ENCODE measurements at places on chromosomes 13 and 19.

DNA sequence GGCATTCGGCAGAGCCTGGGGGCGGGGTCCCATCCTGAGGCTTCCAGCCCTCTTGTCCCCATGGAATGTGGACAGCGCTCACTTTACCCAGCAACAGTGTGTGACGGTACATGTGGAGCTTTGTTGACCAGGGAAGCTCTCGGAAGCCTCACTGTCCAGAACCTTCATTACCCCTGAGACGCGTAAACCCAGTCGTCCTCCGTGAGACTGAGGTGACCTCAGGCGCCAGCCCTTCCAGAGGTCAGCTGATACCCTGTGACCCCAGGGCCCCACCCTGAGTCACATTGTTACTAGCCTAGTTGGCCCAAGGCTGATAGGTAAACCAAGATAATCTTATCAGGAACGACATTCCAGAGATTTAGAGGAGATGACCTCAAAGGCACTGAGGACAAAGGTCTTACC lies 10.2 kb upstream of the TMEM160 start:
- no peak for DNase-seq

DNA sequence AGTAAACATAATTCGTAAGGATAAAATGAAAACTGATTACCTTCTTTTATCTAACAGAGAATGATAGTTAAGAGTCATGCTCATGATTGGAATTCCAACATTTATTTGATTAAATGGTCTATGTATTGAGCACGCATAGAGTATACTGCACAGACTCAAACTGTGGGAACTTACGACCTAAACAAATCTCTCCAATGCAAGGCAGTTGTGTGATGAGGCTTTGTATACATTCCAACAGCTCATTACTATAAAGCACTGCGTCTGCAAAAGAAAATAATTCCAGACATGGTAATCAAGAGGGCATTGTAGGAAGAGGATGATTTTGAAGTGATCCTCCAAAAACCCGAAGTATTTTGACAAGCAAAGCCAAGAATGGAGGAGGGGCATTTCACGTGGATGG lies 169.5 kb downstream of the NUFIP1 start:
- DNase-seq = no peak

GRCh38 chr13:55816976-55817601 lies 1323.6 kb upstream of the PRR20A start:
- DNase-seq = no peak

DNA sequence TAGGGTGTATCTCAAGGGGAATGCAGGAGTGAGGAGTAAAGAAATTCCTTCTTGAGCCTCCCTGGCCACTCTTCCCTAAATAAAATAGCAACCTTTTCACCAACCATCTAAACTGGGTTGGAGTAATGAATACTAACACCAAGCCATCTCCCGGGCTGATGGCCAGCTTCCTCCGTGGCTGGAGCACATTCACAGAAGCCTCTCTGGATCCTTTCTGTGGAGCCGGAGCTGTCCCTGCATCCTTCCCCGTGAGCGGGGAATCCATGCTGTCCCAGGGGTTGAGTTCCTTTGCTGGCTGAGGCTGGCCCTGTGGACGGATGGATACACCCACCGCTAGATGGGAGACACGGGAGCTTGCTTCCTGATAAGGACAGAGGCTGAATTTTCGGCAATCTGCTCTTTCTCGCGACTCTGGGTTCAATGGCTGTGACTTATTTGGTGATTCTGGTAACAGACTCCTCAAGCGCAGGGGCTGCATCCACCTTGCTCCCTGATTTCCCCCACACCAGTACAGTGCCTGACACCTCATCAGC lies 370.3 kb downstream of the ZNF536 start:
- no peak for DNase-seq
